Renal cortex interstitium (tissue), 15 donors: ENCODE measurements at places on chromosomes 3 and 15.

- DNase-seq = no peak
Observed at GRCh38 chr3:120355486-120355885, 6.3 kb upstream of the LRRC58 start.

DNA sequence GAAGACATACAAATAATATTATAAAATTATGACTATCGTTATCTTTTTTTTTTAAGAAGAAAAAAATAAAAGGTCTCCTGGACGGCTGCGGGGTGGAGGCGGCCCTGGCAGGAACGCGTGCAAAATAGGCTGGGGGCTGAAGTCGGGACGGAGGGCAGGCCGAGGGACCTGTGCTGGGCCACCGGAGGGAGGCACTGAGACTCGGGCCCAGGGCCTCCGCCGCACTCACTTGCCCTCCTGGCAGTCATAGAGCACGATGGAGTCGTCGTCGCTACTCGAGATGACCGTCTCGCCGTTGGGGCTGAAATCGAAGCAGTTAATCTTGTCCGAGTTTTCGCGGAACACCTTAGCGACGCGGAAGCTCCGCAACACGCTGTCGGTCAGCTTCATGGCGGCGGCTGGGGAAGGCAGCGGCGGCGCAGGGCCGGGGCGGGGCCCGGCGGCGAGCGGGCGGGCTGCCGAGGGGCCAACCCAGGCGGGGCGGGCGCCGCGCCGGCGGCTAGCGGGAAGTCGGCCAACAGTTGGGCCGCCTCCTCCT is 408 bp downstream of the WDR82 start:
- no peak for DNase-seq

DNA sequence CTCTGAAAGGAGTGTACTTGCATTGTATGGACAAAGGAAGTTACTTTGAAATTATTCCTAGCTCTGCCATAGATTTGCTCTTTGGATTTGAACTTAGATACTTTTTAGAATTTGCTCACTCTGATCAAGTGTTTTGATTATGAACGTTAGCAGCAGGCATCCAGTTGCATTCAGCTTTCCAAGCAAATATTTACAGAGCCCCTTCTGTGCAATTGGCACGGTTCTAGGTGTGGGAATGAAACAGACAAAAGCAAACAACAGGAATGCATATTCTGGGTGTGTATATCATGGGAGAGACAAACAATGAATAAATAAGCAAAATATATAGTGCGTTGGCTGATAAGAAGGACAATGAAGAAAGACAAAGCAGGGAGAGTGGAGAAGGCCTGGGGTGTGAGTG is 125.5 kb upstream of the ADAMTS9 start:
- DNase-seq = no peak

- DNase-seq = no peak
Observed at GRCh38 chr3:138638641-138639040, 30.1 kb downstream of the FAIM start.

GRCh38 chr3:458653-459310 is 262.2 kb downstream of the CHL1 start:
- DNase-seq = no peak
